ENCODE measurements at places on chromosomes 16 and 17.

DNA sequence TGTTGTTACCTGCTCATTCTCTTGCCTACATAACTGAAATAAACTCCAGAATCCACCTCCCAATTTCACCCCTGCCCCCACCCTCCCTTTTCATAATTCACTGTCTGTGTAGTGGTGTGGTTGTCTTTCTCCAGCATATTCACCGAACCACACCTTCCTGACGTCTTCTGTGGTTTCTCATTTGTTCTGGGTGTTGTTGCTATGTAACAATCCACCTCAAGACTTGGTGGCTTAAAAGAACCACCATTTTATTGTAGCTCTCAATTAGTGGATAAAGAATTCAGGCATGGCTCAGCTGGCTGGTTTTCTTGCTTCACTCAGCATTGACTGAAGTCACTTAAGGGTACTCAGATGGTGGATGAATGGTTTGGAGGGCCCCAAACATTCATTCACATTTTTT lies 229.8 kb downstream of the MAF start:
- DNase-seq, result no peak

DNA sequence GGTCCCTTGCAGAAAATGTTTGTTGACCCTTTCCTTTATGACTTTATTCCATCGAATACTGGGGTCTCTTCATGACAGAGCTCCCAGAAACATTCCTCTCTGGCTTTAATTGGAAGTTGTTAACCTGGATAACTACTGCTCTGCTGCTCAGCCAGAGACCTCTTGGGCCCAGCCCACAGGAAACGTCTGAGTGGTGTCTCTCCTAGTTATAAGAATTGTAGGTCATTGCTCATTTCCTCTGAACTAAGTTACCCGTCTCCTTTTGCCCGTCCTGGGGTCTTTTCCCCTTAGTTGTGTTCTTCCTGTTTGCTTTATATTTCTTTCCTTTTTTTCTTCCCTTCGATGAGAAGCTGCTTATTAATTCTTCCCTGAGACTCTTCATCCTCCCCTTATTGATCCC lies 9.0 kb downstream of the MAP2K6 start:
- DNase-seq, result no peak

DNA sequence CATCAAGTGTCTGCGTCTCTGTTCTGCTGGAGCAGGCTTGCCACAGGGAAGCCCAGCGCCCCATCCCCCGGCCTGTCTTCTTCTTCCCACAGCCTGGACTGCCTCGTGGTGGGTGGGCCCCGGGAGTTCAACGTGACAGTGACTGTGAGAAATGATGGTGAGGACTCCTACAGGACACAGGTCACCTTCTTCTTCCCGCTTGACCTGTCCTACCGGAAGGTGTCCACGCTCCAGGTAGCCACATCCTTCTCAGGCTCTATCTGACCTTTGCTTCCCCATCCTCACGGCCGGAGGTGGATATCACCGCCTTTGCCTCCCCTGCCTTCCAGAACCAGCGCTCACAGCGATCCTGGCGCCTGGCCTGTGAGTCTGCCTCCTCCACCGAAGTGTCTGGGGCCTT lies 29.8 kb upstream of the ITGAX start:
- no peak for DNase-seq

DNA sequence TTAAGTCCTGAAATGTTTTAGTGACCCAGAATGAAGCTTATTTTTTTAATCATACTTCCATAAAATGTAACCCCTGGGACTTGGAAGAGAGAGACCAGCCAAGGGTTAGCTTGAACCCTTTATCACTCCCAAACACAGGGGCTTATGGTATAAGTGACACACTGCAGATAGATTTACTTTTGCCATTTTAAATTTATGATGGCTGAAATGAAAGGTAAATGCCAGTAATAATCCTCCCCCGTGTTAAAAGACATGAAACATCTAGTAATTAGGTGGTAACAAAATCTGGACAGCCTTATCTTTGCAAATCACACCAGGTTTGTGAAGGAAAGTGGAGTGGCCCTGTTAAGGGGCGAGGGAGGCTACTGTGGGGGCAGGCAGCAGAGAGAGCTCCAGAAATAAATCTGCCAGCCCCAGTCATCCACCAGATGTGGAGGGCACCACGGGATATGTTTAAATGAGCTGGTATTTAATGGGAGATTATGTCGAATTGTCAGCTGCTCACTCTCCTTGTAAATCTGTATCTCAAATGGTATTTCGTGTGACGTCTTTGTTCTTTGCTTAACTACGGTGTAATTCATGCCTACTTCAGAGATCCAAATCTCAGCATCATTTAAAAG lies 326.5 kb downstream of the WWOX start:
- no peak for DNase-seq

- DNase-seq, result no peak
Observed at GRCh38 chr17:65196617-65197016, 59.4 kb downstream of the RGS9 start.

- no peak for DNase-seq
Observed at GRCh38 chr17:63542218-63542545, 8.1 kb upstream of the DCAF7 start.

DNA sequence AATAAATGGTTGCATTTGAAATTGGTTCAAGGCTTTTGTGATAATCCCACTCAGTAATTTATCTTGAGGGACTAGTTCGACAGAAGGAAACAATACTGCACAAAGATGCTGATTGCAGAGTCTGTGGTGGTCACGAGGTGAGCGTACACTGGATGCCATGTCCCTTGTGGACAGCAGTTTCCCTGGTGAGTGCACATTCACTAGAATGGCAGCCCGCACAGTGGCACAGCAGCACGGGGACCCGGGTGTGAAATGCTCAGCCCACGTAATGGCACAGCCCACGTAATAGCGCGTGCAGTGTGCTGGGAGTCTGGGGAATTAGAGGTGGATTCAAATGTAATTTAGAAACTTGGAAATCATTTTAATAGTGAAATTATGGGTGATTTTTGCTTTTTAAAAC lies 154.0 kb downstream of the LGALS9B start:
- no peak for DNase-seq

GRCh38 chr17:47695429-47696376 lies 1.7 kb downstream of the TBKBP1 start:
- no peak for DNase-seq

DNA sequence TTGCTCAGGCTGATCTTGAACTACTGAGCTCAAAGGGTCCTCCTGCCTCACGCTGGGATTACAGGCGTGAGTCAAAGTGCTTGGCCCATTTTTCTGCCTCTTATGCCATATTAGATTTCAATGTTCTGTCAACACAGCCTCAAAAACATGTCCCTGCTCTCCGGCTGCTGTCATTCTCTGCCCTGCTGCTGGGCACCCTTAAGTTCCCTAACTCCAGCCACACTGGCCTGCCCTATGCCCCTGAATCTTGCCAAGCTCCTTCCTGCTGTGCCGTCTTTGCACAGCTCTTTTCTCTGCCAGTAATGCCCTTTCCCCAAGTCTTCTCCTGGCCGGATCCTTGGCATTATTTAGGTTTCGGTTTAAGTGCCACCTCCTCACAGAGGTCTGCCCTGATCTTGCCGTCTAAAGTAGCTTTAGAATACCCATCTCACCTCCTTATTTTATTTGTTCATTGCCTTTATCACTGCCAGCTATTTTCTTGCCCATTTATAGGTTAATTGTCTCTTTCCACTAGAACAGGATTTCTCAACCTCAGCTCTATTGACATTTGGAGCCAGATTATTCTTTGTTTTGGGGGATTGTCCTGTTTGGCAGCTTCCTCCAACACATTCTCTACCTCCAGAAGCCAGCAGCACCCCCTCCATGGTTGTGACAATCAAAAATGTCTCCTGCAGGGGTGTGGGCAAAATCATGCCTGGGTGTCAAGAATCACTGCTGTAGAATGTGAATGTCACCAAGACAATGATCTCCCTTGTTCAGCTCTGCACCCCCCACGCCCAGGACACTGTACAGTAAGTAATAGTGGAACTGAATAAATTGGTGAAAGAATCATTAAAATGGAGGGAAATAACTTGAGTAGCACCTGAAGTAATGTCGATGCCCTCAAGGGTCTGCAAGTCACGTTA lies 168.2 kb downstream of the CYLD start:
- no peak for DNase-seq

DNA sequence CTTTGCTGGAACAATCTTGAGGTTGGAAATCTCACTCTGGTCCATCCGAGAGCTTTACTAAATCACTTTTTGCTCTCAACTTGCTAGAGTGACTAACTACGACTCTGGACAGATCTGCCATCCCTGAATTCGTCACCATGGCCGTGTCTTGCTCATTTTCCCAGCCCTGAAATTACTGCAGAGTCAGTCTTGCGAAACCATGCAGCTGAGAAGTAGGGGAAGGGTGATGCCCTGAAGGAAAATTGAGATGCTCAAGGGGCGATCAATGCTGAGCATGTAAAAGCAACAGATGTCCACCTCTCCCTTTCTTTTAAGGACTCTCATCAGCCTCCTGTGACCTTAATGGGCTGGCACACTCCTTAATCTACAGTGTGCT lies 18.8 kb downstream of the PCTP start:
- DNase-seq, result peak; percentile 82

GRCh38 chr17:77473615-77474226 lies 333.0 kb downstream of the SEC14L1 start:
- no peak for DNase-seq

GRCh38 chr17:73625006-73625405 lies 19.2 kb downstream of the SDK2 start:
- no peak for DNase-seq

GRCh38 chr17:51650202-51650601 lies 389.9 kb downstream of the UTP18 start:
- no peak for DNase-seq

DNA sequence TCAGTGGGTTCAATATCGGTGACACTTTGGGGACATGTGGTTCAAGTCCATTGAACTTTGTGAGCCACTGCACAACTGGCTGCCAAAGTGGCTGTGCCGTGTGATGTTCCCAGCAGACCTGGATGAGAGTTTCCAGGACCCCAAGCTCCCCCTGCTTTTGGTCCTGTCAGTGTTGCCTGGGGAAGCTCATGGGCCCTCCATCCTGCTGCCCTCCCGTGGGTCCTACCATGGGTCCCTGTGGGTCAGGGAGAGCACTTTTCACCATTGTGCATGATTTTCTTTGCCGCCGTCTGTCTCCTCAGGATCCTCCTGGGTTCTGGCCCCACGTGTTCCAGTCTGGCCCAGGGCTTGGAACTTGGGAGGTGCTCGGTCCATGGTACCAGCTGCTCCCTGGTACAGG lies 38.1 kb downstream of the LGALS9 start:
- no peak for DNase-seq

DNA sequence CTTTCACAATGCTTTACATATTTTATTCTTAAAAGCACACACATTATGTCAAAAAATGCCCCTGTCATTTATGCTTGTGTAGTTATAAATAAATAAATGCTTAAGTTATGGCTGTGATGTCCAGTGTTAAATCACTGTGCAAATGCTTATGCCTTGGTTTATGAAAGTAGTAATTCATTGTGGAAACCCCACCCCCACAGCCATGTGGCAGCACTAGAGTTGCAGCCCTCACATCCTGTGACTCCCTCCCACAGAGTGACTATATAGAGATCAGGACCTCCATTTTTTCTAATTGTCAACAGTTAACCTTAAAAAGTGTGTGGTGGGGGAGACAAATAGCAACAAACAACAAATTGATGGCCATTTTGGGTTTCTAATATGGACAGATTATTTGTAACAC lies 2.4 kb downstream of the SKAP1 start:
- no peak for DNase-seq

- no peak for DNase-seq
Observed at GRCh38 chr16:57026778-57027062, 37.4 kb downstream of the NLRC5 start.
